Mammary epithelial cell (primary cell): ENCODE measurements at places on chromosomes 1 and 21.

DNA sequence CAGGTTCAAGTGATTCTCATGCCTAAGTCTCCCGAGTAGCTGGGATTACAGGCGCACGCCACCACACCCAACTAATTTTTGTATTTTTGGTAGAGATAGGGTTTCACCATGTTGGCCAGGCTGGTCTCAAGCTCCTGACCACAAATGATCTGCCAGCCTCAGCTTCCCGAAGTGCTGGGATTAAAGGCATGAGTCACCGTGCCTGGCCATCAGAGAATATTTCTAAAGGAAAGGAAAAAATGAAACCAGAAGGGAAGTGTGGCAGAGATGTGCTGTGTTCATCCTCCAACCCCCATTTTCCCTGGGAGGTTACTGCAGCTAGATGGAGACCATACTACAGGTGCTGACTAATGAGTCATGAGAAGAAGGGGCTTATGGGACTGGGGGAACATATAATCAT, 964.1 kb downstream of the TTLL7 start:
- DNase-seq: peak; percentile 4

GRCh38 chr1:26500488-26501175, 28.4 kb downstream of the HMGN2 start:
- peak; percentile 77 for DNase-seq

GRCh38 chr21:31371715-31372470, 27.8 kb upstream of the TIAM1 start:
- peak; percentile 73 for DNase-seq

- DNase-seq: no peak
Measured at GRCh38 chr1:77950873-77951272, 28.0 kb downstream of the FUBP1 start.

GRCh38 chr1:186178426-186179043, 196.5 kb downstream of the TPR start:
- DNase-seq: peak; percentile 90

DNA sequence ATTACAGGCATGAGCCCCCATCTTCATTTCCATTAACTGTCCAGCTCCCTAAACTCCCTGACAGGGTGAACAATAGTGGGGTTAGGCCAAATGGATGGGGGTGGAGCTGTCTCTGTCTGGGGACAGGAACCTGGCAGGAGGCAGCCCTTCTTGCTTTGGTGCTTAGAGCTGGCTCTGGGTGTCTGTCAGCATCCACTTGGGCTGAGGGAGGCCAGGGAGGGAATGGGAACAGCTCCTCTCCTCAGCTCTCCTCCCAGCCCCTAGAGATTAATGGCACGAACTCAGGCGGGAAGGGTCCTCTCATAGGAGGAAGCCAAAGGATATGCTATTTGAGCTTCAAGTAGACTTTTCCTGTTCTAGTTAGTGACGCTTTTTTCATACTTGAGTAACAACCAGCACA, 11.1 kb upstream of the ETV3L start:
- no peak for DNase-seq

DNA sequence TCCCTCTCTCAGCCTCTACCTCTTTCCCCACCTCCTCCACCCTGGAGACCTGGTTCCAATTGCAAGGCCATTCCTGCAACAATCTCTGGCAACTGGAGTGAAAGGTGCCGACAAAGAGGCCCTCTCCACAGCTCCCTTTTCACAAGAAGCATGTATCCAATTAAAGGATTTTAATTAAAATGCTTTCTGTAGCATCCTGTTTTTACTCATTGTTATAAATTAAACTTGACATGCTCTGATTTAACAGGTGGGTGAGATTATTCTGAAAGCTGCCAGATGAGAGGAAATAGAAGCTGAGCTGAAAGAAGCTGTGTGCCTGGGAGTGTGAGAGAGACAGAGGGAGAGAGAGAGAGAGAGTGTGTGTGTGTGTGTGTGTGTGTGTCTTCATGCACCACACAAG, 160.5 kb downstream of the TBX15 start:
- DNase-seq: no peak

DNA sequence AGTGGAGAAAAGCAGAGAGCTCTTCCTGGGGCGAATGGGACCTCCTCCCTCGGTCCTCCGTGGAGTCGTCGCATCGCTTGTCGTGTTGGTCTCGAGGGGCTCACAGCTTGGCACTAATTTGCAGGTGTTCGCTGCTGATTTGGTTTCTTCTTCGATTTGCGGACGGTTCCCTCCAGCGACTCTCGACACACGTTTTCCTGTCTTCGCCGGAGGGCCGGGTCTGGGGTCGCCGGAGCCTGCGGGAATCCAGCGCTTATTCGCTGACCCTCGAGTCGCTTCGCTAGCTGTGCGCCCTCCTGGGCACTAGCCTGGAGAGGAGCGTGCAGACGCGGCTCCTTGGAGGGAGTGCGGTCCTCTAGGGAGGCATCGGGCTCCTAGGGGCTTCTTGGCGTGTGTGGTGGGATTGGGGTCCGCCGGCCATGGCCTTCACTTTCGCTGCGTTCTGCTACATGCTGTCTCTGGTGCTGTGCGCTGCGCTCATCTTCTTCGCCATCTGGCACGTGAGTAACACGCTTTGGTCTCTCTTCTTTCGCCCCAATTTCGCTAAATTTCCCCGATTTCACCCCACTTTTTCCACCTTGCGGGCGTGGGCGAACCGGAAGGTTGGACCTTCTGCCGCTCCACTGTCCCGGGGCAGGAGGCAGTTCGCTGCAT, 766 bp downstream of the CNIH3 start:
- peak; percentile 14 for DNase-seq

DNA sequence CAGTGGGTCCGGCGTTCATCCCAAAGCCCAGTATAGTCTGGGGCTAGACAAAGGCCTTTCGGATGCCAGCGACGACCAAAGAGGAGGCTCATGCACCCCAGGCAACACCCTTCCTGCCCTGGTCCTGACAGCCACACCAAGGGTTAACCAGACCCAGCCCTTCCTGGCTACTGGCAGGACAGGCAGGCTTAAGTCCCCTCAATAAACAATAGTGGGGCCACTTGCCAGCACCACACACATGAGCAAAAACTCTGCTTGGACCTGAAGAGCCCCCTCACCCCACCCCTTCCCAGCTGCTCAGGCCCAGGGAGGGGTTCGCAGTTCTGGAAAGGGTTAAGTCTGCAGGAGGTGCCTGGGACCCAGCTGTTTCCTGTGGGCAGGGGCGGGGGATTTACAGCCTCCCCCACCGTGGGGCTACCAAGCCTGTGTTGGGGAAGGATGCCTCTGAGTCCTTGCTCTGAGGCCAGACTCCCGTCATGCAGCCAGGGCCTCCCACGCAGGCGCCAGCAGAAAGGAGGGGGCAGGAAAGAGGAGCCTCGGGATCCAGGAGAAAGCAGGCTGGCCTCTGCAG, 18.2 kb downstream of the PHLDA3 start:
- DNase-seq: no peak

DNA sequence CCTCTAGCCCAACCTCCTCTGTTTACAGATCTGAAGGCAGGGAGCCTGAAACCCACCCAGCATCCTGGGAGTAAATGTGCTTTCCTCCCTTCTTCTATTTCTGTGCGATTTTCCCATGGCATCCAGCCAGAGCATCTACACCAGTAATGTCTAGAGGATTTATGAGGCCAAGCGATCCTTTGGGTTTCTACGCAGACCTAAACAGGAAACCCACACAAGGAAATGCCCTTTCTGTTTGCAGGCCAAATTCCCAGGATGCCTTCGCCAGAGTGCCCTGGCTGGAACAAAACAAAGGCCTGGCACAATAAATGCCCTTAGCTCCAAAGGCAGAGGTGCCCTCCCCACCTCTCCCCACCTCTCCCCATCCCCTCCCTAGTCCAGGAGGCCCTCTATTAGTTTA, 110.5 kb upstream of the CDC42BPA start:
- DNase-seq: no peak

- peak; percentile 37 for DNase-seq
Measured at GRCh38 chr1:152888126-152888525, 10.0 kb downstream of the SMCP start.

DNA sequence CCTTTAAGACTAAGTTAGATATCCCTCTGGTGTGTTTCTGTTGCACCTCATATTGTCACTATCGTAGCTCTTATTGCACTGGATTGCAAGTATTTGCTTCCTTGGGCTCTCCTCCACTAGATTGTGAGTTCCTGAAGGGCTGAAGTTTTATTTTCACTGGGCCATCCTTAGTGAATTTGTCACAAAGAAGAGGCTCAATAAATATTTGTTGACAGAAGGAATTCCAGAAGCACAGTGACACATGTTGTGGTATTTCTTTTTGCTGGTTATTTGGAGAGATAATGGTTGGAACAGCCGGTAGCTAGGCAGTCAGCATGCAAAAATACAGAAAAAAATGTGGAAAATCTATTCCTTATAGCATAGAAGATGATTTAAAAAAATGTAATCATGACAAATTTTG, 129.9 kb upstream of the ZRANB2 start:
- no peak for DNase-seq

DNA sequence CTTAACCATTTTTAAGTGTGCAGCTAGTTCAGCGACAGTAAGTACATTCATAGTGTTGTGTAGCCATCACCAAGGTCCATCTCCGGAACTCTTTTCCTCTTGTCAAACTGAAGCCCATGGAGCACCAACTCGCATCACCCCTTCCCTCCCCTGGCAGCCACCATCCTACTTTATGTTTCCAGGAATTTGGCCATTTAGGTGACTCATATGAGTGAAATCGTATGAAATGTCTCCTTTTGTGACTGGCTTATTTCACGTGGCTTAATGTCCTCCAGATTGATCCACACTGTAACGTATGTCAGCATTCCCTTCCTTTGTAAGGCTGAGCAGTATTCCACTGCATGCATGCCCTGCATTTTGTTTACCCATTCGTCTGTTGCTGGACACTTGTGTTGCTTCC, 2.5 kb downstream of the COL6A2 start:
- DNase-seq: no peak

- DNase-seq: no peak
Measured at GRCh38 chr1:67704351-67704750, 19.4 kb downstream of the GADD45A start.

GRCh38 chr1:67441739-67442281, 11.6 kb upstream of the SERBP1 start:
- no peak for DNase-seq

GRCh38 chr1:234176000-234176399, 197.3 kb upstream of the COA6 start:
- no peak for DNase-seq
